ENCODE measurements at places on chromosomes 11 and 22.

DNA sequence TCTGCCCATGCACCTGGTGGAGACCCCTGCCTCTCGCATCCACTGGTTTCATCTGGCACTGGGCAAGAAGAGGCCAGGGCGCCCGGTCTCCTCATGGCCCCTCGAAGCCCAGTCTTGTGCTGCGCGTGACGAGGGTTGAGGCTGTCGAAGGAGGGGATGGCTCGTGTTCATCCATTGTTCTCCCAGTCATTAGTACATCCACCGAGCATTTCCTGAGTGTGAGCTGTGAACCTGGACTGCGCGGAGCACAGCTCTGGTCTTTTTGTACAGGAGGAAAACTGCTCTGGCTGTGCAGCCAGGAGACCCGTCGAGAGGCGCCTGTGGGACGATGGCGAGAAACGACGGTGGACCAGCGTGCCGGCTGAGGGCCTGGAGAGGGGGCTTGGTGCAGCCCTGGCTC lies 6.8 kb downstream of the CACNA1I start:
- no peak for DNase-seq

DNA sequence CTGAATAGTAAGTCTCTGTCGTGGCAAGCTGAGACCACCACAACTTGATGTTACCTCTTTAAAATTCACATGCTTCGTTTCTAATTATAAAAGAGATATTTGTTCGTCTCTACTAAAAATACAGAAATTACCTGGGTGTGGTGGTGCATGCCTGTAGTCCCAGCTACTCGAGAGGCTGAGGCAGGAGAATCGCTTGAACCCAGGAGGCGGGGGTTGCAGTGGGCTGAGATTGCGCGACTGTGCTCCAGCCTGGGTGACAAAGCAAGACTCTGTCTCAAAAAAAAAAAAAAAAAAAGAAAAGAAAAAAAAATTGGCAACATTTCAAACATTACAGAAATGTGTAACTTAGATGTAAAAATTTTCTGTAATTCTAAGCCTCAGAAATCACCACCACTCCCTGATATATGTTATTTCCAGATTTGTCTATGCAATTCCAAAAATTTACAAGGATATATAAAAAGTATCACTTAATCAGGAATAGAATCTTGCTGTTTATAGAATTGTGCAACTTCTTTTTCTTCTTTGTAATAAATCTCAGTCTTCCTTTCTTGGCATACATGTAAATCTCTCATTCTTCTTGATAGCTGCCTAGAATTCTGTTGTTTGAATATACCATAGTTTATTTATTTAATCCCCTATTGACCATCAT lies 37.3 kb downstream of the C11orf96 start:
- no peak for DNase-seq

GRCh38 chr11:17535488-17535887 lies 8.7 kb downstream of the USH1C start:
- DNase-seq = no peak

DNA sequence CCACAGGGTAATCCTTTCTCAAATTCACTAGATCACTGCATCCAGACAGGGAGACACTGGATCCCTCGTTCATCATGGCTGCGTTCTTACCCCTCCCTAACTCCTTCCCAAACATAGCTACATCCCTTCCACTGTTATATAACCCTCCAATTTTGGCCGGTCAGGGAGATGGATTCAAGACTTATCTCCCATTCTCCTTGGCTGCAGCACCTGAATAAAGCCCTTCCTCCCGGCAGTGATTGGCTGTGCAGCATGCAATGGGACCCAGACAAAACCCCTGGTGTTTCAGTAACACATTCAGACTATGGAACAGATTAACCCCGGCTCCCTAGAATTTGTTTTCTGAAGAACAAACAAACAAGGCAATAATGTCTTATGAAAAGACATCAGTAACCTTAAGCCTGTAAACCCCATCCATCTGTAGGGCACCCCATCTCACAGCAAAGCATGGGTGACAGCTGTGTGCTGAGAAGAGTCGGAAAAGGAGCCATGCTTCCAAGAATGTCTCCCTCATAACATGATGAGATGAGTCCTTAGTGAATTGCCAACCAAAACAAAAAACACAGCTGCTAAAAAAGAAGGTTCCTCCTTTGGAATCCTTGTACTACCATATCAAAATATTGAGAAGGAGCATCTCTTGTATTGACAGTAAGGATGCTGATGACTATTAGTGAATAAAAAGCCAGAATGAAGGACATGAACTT lies 5.0 kb downstream of the MIF start:
- DNase-seq = no peak

DNA sequence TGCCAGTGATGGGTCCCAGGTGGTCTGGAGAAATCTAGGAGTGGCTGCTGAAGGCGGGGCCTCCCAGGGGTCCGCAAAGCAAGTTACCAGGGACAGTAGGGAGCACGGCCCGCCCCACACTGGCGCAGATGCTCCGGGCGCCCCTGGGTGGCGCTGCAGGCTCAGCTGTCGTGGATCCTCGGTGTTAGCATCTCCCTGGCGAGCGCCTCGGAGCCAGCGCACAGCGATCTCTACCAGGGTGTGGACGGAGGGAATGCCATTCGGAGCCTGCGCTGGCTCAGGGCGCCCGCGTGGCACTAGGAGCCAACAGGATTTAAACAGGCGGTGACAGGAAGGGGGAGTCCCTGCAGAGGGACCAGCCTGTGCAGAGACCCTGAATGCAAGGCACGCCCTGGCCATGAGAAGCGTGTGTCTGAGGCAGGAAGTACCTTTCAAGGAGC lies 20.2 kb downstream of the FADS3 start:
- peak; percentile 44 for DNase-seq

DNA sequence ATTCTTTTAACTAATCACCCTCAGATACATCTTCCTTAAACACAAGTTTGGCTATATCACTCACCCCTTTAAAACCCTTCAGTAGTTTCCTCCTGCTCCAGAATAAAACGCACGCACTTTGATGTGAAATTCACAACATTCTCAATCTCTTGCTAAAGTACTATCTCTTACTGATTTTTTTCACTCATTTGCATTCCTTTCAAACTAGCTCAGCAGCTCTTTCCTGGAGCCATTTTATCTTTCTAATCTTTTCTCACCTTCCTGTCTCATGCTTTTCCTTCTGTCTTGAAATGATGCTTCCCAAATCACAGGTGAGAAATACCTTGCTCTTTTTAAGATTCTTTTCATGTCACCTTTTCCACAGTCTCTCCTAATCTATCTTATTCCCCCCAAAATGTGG lies 1074.4 kb downstream of the DLG2 start:
- no peak for DNase-seq

- DNase-seq = no peak
Measured at GRCh38 chr11:64395545-64396078, 36.6 kb downstream of the RPS6KA4 start.

- DNase-seq = no peak
Measured at GRCh38 chr11:7520011-7520942, 6.5 kb downstream of the PPFIBP2 start.

Data from CD4-positive, alpha-beta T cell treated with Interleukin-2 at 100 ng/mL for 4 hours (primary cell).